Tibial nerve (tissue), 4 donors: ENCODE measurements at places on chromosomes 12 and 14.

DNA sequence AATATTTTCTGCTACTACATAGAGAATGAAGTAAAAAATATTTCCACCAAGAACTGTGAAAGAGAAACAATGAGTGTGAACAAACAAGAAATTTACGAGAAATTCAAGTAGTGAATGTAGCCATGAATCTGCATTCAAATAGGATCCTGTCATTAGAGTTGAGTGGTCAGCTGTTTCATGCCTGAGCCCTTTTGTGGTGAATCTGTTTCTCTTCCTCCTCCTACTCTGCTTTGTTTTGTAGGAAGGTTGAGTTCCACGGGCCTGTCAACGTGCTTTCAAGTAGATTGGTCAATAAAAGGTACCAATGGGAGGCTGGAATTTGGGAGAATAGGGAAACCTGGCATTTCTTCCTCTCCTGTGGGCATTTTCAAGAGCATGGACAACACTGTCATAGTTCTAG, 1749.6 kb upstream of the FLRT2 start:
- no peak for DNase-seq

GRCh38 chr12:88909510-88909909, 329.2 kb upstream of the KITLG start:
- no peak for DNase-seq

GRCh38 chr12:92408072-92408900, 262.6 kb upstream of the BTG1 start:
- DNase-seq, result no peak

DNA sequence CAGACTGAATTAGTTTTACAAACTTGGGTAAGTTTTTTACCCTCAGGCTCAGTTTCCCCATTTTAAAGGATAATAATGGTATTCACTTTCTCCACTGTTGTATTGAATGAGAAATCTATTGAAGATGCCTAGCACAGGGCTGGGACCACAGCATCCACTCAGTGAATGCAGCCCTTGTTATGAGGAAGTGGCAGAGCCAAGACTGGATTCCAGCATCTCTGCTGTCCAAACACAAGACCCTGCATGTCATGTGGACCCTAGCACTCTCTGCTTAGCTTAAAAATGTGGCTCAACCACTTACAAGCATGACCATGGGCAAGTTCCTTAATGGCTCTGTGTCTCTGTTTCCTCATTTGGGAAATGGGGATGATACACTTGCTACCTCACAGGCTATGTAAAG, 24.1 kb upstream of the TRIM9 start:
- no peak for DNase-seq

DNA sequence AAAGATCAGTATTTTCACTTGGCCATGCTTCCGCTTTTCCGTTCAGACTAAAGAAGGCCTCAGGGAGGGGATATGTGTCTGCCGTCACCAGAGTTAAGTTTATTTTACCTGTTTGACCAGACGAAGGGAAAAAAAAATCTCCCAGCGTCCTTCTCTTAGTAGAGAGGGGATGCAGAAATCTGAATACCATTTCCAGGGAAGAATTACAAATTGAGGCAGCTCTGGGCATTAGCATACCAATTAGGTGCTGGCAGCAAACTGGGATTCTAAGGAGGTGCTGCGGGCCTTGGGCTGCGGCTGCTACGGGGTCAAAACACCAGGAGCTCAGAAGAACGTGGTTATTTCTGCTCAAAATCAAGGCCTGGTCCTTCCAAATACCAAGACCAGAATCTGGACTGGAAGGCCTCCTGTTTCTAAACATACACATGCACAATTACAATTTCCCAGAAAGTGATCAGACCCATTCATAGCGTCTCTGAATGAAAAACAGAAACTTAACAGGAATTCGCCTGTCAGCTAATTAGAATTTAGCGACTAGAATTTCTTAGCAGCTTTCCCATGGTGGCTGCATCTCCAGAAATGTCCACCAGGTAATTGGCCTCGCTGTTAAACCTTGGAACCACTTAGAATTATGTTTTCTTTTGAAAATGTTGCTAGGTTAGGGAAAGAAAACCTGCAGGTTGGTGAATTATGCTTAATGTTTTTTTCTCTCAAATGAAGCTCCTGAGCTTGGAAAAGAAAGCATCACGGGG, 617.0 kb downstream of the VRK1 start:
- DNase-seq, result no peak

- no peak for DNase-seq
These were observed 105.4 kb downstream of the TTC8 start for GRCh38 chr14:88929656-88930436.

DNA sequence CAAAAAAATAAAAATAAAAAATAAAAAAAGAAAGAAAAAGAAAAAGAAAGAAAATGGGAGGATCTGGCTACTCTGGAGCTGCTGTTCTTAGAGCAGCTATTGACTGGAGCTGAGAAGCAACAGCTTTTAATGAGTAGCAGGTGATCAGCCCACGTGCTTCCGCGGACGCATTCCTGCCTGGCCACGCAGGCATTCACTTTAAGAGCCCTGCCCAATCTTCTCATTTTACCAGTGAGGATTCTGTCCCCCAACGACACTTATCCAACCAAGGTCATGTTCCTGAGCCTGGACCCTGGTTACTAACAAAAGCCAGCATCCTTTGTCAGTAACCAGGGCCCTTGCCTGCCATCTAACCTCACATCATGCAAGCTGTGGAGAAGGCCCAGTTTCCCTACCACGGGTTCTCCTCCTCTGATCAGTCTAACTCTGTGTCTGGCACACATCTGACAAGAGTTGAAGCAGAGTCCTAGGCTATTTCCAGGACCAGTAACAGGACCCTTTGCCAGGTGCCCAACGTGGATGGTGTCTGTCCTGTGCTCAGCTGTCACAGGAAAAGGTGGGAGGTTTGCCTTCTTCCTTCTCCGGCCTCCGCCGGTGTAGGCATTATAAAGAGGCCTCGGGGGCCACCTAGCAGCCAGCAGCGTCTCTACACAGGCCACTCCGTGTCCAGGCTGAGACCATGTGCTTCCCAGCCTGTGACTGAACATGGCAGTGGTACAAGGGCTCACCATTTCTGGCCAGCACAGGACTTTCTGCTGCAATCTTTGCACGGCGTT, 60.9 kb upstream of the GPATCH2L start:
- DNase-seq, result peak; percentile 21

GRCh38 chr14:94284221-94284620, 8.8 kb downstream of the SERPINA10 start:
- DNase-seq, result no peak

- no peak for DNase-seq
These were observed 33.2 kb downstream of the AKAP3 start for GRCh38 chr12:4615667-4616066.

DNA sequence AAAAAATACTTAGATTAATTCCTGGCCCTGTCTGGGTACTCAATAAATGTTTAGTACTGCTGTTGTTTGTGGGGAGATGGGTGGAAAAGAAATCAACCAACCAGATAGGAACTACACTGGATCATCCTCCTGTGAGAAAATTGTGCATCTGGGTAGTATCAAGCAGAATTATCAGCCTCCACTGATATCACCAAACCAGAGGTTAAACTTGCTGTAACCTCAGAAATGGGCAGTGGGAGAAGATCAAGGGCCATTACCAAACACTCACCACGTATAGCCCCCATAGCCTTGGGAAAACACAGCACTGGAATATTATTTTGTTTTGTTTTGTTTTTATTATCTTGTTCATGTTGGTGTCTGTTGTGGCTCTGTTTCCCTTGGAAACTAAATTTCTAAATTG, 19.7 kb downstream of the VEZT start:
- no peak for DNase-seq

- no peak for DNase-seq
These were observed 142.8 kb downstream of the TTC8 start for GRCh38 chr14:88967299-88967698.

DNA sequence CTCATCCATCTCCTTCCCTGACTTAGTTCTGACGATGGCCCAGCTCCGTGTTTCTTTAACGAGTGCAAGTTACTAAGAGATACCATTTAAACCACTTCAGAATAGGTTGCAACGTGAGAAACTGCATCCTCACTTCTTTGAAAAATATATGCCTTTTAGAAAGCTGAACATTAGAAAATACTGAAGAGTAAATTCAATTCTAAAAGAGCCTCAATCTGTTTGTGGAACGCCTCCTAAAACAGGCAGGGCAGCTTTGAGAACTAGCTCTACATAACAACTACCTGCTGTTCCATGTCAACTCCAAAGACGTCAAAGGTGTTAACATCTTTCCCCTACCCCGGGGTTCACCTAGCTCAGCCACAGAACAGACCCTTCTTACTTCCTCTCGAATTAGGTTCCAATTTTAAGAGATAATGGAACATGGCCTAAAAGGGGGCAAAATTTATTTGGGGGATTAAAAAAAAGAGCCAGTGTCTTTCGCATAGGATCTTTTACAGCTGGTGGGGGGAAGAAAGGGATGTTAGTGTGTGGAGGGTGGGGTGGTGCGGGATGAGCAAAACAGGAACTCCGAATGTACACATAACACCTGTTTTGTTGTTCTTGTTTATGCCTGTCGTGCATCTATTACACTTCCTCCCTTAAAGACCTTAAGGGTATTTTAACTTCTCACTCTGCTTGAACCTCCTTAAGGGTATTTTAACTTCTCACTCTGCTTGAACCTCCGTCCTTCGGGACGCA, 3.3 kb downstream of the BHLHE41 start:
- DNase-seq, result no peak

DNA sequence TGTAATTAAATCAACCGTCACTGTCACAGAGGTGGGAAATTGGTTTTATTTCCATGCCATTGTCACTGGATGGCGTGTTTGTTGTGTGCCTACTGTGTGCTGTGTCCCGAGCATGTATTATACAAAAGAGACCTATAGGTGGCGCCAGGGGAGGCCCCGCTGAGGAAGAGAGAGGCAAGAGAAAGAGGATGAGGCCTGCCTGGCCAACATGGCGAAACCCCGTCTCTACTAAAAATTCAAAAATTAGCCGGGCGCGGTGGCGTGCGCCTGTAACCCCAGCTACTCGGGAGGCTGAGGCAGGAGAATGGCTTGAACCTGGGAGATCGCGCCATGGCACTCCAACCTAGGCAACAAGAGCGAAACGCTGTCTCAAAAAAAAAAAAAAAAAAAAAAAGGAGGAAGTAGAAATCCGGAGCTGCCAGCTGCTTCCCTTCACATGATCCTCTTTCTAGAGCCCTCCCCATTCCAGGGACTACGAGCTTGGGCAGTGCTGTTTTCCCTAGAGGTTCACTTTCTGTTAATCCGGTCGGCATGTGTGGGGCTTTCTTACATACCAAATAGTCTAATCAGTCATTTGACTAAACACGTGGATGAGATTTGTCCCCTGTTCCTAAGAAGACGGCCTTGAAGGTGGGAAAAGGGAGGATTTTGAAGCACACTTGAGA, 6.4 kb upstream of the CCDC175 start:
- DNase-seq, result no peak
